ENCODE measurements at places on chromosomes 2 and 18. TPM values are rescaled to one million over a fixed set of nuclear protein-coding genes. Genes with fewer than 3 reads are reported as not detected.
A peak's percentile ranks its signal among the peaks of the same experiment; 100 is the strongest.

The DNAH7 gene
- under 0.01 TPM for total RNA-seq

The ASIC4 gene
- 1.2 TPM for total RNA-seq

DNA sequence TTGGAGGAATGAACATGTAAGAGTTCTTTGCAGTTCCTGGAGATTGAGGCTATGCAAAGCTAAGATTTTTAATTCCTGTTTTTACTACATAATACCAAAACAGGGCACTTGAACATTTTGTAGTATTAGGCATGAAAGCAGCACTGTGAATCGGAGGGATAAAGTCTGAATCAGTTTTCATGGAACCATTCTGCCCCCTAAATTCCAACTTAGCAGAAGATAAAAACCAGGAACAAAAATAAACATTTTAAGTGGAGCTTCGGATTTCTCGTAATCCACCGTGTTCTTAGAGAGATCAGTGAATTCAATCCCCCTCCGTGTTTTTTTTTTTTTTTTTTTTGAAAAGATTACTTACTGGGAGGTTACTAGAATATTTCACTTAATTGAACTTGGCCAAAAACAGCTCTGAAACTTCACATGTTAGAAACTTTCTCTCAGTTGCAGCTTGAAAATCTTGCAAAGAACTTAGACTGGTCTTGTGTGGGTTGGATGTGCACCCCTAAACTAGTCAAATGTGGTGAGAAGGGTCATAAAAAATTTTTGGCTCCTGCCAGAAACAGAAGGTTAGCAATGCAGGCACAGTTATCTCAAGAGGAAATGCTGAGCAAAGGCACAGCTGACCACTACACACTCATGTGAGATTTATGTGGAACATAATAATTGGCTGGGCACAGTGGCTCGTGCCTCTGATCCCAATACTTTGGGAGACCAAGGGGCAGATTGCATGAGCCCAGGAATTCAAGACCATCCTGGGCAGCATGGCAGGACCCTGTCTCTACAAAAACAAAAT, 145.4 kb upstream of the RNF152 start:
- DNase-seq = no peak

DNA sequence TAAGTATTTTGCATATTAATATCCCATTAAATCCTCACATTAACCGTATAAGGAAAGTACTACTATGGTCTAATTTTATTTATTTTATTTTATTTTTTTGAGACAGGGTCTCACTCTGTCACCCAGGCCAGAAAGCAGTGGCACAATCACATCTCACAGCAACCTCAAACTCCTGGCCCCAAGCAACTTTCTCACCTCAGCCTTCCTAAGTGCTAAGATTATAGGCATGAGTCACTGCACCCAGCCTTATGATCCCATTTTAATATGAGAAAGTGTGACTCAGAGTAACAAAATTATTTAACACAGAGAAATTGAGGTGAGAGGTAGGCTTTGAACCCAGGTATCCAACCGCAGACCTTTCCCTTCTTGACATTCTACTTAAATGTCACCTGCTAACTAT, 330.0 kb upstream of the POU3F3 start:
- no peak for DNase-seq

- DNase-seq = no peak
These were observed 22.2 kb downstream of the ACVR2A start for GRCh38 chr2:147867050-147867449.

DNA sequence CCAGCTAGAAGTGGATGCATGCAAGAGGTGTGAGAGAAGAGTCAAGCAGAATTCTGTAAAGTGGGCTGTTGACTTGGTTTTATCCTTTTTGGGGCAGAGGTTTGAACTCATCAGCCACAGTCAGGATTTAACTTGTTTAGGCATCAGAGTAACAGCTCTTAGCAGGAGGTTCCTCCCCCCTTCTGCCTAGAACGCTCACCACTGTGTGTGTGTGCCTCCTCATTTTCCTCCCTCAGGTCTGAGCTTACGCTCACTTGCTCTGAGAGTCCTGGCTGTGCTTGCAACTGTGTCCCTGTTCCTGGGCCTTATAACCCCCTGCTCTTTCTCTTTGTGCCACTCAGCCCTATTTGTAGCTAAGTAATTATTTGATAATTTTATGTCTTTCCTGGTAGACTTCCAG, 167.9 kb downstream of the TMEM182 start:
- peak; percentile 1 for DNase-seq

The TDRD15 gene
- not detected for total RNA-seq

DNA sequence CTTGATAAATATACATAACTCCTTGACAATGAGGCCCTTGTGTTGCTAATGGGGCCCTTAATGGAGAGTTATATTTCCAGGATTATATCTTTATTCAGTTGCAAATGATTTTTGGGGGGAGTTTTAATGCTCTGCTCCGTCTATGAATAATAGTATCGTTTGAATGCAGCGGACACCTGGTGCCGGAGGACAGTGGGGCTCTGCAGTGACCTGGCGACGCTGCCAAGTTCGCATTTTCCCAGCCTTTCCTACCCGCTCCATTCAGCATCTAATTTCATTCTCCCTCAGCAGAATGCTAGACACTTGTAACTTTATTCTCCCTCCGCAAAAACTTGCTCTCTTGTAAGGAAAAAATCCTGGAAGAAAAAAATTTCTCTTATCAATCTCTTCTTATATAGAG, 257.6 kb upstream of the SALL3 start:
- peak; percentile 73 for DNase-seq

The TMEM87B gene
- total RNA-seq = 7.1 TPM

The FIGN gene
- 6.5 TPM for total RNA-seq

- DNase-seq = peak; percentile 20
These were observed 101.2 kb upstream of the GALNT13 start for GRCh38 chr2:153770359-153770991.

DNA sequence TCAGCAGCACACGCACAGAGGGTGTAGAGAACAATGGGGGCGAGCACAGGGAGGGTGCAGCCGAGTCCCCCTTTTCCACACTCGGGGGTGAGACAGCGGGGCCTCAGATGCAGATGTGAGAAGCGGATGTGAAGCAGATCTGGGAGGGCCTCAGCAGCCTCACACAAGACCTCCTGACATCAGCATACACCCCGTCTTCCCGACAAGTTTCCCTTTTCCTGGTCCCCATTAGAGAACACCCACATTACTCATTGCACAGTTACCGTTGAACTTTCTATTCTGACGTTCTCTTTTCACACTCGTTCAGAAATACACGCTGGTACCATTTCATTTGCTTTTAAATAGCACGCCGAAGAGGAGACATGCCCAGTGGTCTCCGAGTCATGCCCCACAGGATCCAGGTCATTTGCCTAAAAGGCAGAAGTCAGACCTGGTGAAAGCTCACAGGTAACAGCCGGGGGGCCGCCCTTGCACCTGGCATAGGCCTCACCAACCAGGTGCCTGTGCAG, 129.5 kb upstream of the ID2 start:
- DNase-seq = no peak

GRCh38 chr2:197219636-197220035, 90.9 kb downstream of the ANKRD44 start:
- no peak for DNase-seq
